ENCODE measurements at places on chromosomes 6 and 20.
A peak's percentile ranks its signal among the peaks of the same experiment; 100 is the strongest.

- DNase-seq = no peak
These were observed 14.0 kb downstream of the KIAA1755 start for GRCh38 chr20:38246357-38247165.

GRCh38 chr6:163229050-163229449, 185.5 kb upstream of the QKI start:
- no peak for DNase-seq

DNA sequence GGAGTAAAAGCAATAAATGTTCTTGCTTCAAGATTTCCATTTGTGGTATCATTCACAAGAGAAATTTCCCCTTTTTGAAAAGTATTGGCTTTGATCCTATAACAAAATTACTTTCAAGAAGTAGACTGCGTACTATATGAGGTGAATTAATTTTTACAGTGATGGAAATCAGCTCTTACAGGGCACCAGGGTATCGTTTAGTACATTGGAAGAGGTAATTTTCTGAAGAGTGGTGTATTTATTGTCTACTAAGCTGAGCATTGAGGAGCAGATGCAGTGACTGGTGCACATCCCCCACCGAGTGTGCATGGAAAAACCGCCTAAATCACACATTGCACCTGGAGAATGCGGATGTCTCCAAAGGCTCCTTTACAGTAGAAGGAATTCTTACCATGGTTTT, 209.5 kb downstream of the SAMD5 start:
- DNase-seq = no peak

GRCh38 chr6:157464653-157465535, 83.9 kb downstream of the ZDHHC14 start:
- peak; percentile 34 for DNase-seq

- DNase-seq = no peak
These were observed 17.7 kb downstream of the TGM6 start for GRCh38 chr20:2398449-2398848.

Measured in activated B cell treated with CpG ODN at 0.5 μM for 24 hours (primary cell).